MG63 (cell line): ENCODE measurements at places on chromosomes 1 and 21. TPM values are rescaled to one million over a fixed set of nuclear protein-coding genes. Genes with fewer than 3 reads are reported as not detected.

DNA sequence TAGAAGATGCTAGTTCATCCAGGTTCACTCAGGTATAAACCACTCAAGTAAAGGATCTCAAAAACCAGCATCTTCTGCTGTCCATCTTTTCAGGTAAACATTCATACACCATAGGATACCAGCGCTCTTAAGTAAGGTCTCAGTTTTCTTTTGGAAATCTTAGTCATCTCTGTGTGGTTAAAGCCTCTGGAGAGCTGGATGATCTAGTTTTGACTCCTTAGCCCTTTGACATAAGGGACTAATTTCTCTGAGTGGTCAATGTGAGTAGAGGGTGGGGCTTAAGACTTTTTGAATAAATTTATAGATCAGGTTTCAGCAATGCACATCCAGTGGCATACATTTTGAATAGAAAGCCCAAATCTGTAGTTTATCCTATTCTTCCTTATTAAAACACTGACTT, 92.3 kb downstream of the CTH start:
- DNase-seq = no peak

GRCh38 chr1:224067621-224068457, 46.1 kb upstream of the FBXO28 start:
- DNase-seq = no peak

GRCh38 chr1:207885129-207886032, 25.5 kb downstream of the CD34 start:
- DNase-seq = peak; percentile 73

GRCh38 chr1:244111027-244111426, 59.9 kb downstream of the ZBTB18 start:
- DNase-seq = no peak

DNA sequence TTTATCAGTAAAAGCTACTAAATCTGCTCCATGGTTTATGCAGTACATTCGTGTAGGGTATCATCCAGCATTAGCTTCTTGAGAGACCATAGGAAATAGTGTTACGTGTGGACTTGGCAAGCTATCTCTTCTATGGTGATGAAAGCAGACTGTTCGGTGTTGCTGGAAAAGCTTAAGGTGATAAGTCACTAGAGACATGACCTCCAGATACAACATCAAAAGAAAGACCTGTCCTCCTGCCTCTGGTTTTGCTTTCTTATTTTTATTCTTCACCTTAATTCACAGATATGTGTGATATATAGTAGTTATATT, 53.5 kb upstream of the S1PR1 start:
- DNase-seq = no peak

DNA sequence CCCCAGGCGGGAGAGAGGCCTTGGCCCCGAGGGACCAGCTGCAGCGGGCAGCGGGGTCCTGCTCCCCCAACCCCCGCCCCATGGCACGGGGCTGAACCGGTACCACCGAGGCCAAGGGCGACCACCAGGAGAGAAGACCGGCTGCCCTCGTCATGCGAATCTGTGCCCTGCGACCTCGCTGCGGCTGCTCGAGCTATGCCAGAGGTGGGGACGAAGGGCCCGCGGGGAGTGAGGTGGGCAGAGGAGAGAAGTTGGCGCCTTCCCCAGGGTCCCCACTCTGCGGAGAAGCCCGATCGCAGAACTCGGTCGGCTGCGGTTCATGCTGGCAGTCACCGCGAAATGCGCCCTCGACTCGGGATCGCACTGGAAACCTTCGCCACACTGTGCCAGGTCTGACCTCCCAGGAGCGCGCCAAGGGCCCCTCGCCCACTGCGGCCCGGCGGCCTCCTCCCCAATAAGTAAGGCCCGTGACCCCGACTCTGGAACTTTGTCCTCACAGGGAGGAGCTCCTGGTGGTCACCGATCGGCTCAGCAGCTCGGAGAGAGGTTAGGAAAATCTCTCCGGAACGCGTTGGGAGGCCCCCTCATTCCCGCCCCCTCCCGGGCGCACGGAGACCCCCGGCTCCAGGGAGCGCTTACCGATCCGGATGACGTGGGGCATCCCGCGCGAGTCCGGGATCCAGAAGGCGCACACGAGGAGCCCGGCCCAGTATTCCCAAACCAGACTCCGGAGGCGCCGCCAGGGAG, 787 bp downstream of the GRIK3 start:
- DNase-seq = no peak

KRTAP13-4 gene
- total RNA-seq = not detected in 2 replicates

GRCh38 chr1:172717722-172718465, 59.0 kb downstream of the FASLG start:
- no peak for DNase-seq

GRCh38 chr1:107251839-107252238, 111.0 kb downstream of the NTNG1 start:
- DNase-seq = no peak

DNA sequence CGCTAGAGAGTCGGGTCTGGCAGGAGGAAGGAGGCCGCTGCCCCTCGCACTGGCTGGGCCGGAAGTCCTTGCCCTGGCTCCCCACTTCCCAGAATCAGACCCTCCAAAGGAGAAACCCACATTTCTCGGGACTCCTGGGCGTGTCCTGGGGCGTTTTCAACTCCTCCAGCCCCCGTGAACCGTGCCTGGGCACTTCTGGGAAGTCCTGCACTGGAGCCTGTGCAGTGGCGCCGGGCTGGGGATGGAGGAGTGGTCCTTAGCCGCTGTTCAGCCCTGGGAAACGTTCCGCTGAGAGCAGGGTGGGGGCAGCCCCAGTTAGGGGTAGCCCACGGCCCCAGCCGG, 3.0 kb downstream of the IGSF21 start:
- no peak for DNase-seq

DNA sequence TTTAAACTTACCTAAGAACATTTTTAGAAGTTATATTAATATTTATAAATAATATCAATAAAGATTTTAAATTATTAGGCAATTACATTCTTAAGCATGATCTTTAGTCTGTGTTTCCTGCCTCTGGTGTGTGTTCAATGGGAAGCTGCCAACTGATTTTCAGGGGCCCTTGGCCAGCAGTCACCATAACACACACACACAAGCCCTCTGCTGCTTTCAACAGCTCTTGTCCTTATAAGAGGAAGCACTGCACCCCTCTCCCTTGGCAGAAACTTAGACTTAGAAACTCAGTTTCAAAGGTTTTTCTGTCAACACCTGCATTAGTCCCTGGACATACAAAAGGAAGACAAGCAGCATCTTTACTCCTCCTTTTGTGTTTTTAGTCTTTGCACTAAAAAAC, 81.4 kb downstream of the VAV3 start:
- no peak for DNase-seq
